Stimulated activated CD4-positive, alpha-beta T cell treated with anti-CD3 and anti-CD28 coated beads, TNF-alpha, amount 100 ng/mL, for 4 hours (primary cell): ENCODE measurements at places on chromosomes 4 and X.
A peak's percentile ranks its signal among the peaks of the same experiment; 100 is the strongest.

GRCh38 chrX:8288590-8288989 lies 117.5 kb upstream of the VCX2 start:
- no peak for DNase-seq

- DNase-seq, result no peak
Observed at GRCh38 chr4:111037591-111038360, 414.9 kb upstream of the PITX2 start.

DNA sequence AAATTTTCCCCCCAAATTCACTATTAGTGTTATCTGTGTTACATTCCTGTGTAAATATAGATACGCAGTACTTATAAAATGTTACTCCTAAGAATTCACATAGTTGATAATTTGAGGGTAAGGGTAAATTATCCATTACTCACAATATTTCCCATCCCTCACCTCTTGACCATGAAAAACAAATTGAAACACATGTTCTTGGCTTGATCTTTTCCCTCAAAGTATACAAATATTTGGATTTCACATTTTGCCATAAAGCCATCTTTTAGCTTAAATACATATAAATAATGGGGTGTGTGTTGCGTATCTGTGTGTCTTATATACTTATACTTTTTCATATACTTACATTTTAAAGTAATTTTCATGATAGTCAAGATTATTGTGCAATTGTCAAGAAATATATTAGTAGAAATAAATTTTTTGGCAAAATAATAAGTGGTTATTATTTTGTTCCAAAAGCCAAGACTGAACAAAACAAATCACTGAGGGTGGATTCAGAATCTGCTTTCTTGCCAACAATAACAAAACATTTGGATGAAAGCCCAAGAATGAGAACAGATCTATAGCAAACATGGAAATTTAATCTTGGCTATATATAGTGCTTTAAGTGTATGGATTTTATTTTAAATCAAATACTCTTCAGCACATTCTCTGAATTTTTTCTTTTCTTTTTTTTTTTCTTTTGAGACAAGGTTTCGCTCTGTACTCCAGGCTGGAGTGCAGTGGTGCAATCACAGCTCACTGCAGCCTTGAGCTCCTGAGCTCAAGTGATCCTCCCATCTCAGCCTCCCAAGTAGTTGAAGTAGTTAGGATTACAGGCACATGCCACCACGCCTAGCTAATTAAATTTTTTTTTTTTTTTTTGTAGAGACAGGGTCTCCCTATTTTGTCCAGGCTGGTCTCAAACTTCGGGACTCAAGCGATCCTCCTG lies 48.5 kb upstream of the PRSS48 start:
- DNase-seq, result no peak

DNA sequence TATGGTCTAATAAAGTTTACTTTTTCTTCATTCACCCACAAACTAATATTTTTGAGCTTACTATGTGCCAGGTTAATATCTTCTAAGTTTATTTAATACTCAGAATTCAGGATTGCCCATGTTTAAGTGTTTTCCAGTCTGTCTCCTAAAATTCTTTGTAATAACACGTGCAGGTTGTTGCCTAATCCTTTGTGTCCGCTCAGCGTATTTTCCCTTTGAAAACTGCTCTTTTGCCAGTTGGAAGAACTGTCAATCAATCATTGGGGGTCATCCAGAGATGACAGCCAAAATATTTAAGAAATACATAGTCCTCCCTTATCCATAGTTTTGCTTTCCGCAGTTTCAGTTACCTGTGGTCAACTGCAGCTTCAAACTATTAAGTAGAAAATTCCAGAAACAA lies 63.4 kb downstream of the LNX1 start:
- DNase-seq, result no peak

GRCh38 chr4:157185363-157185762 lies 35.2 kb upstream of the GRIA2 start:
- DNase-seq, result no peak

DNA sequence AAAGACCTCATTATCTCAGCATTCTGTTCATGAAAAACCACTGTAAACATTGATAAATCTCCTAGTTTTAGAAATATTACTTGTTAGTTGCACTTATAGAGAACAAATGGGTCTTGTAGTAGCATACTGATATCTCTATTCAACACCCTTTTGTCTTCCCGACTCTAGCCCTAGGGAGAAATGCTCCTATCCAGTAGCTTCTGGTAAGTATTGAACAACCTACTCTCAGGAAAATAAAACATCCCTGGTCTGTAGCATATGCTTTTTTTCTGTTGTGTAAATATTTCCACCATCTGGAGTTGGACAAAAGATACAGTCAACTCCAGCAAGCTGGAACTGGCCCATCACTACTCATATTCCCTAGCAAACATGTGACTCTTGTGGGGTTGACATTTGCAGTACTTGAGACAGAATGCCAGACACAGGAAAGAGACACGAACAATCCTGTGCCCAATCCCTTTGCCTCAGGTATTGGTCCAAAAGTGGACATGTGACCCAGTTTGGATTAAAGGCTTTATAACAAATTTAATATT lies 188.2 kb downstream of the GC start:
- no peak for DNase-seq

- DNase-seq, result no peak
Observed at GRCh38 chr4:30770049-30770549, 49.9 kb downstream of the PCDH7 start.

GRCh38 chrX:45011131-45011530 lies 138.1 kb downstream of the KDM6A start:
- DNase-seq, result no peak

DNA sequence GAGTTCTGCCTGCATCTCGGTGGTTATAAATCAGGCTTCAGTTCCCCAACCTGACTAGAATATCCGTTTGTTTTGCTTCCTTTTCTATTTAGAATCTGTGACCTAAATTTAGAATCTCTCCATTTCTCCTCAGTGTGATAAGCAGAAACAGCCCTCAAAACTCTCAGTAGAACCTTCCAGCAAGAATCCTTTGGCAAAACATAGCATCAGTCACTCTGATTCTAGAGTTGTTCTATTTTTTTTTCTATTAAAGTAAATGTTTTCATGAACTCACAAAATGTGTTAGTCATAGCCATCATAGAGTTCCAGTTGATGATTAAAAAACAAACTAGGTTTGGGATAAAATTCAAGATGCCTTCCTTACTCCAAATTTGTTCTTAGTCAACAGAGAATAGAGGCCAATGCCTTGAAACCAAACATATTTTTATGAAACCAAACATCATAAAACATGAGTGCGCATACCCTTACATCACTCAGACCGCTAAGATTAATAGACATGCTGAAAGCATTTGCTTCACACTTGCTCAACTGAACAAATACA lies 13.2 kb upstream of the C1QTNF7 start:
- DNase-seq, result no peak

DNA sequence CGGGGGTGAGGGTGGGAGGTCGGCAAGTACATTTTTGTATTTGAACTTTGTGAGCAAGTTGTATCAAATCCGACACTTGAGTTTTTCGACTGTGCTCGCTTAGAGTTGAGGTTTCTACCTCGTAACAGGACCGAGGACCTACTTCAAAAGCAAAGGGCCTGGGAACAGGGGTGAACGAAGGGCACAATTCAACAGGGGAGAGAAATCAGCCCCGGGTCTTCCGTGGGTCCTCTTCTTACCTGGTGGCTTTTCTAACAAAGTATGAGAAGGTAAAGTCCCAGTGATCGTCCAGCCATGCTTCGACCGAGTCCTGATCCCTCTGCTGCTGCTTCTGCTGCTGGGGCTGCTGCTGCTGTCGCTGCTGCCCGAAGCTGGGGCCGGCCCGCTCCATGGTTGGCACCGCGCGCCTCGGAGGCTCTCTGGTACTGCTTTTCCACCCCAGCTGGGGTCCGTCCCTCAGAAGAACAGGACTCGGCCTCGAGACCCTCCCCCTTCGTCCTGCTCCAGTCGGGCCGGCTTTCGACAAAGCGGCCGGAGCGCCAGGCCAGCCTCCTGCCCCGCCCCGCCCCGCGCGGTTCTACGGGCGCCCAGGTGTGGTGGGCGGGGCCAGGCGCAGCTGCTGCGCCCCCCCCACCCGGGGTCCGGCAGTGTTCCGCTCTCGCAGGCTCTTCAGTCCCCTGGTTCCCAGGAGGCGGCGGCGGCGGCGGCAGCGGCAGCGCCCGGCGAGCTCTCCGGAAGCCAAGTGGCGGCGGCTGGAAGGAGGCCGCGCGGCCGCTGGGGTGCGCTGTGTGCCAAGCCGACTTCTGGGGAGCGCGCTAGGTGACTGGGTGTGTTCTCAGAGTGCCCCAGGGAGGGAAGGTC lies at the start of gene PDE5A:
Gene PDE5A (minus strand): TSS at position 524 of the 861 bp plus-strand sequence. CDS start 133 bp downstream, at position 391.
- DNase-seq, result peak; percentile 65

- DNase-seq, result no peak
Observed at GRCh38 chr4:124753941-124754581, 41.5 kb upstream of the ANKRD50 start.

- DNase-seq, result no peak
Observed at GRCh38 chr4:26308568-26308967, 12.2 kb upstream of the RBPJ start.

DNA sequence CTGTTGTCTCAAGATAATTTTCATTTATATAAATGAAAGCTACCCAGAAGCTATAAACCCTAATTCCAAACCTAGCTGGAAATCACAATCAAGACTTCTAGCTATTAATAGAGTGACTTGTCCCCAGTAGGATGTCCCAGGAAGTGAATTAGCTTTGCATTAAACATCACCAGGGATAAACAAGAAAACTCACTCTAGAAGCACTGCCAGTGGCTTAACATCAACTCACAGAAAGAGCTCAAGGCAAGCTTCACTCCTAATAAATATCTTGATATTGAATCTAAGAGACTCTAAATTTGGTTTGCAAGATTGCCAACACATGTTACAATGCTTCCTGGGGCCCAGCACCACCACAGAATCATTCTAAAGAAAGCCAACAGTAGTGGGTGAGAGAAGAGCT lies 468.7 kb upstream of the FAM241A start:
- no peak for DNase-seq

DNA sequence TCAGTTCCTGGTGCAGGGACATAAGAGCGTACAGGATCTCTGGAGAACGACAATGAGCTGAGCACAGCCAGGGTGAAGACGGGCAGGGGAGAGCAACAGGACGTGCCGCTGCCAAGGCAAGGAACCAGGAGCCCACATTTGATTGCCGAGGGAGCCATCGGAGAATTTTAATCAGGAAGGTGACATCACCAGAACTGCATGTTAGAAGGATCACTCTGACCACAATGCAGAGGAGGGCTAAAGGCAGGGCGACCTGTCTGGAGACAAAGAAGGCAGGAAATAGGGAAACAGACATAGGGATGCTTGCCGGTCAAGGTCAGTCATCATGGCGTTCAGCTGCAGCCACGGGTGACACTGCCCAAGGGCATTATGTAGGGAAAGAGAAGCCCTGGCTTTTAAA lies 81.4 kb downstream of the RBM47 start:
- DNase-seq, result no peak

DNA sequence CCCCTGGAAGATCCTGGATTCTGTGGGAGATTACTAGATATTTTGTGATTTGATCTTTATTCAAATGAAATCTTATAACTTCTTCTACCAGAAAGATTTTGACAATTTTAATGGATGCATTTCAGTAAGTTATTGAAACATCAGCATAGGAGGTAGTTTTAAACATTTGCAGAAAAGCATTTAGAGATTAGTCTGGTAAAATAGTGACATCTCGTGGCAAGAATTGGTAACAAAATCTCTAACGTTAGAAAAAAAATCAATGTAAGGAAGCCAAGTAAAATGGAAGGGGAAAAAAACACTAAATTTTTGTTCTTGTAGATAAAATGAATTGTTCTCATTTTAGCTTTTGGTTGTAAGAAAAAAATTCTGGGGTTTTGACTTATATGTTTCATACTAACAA lies 73.3 kb downstream of the TASL start:
- DNase-seq, result no peak

- no peak for DNase-seq
Observed at GRCh38 chr4:20832826-20833225, 132.6 kb downstream of the PACRGL start.

DNA sequence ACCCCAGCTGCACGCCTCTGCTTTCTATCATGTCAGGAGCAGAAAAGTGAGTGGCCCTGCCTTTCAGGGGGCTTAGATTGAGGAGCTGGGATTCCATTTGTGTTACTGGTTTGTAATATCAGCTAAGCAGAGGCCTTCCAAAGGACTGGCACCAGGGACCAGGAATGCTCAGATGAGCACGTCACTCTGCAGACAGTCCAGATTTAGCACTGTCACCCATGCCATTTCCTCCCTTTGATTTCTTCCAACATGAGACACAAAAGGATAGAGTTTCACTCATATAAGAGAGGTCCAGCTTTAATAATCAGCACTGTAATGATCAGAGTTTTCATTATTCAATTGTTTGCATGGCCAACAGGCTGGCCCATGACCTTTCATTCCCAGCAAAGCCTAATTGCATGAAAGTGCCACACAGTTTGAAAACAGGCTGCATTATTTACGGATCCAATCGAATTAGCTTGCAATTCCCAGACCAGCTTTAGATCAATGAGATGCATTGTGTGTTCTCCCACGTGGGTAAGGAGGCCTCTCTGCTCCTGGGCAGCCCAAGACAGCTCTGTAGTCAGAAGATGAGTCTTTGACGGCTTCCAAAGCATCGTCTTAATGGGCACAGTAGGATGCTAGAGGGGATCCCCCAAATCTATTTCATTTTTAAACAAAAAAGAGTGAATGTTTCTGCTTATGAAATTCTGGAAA lies 9.8 kb upstream of the SLC2A9 start:
- no peak for DNase-seq

- peak; percentile 43 for DNase-seq
Observed at GRCh38 chrX:107205770-107206696, at the start of the genes DNAAF6 and NUP62CL. Gene DNAAF6, plus strand, starts transcription at chrX:107206611. Its CDS starts 6,265 bp downstream, at chrX:107212876. Gene NUP62CL, minus strand, starts transcription at chrX:107206433. Its CDS starts 31,287 bp downstream, at chrX:107175146.

DNA sequence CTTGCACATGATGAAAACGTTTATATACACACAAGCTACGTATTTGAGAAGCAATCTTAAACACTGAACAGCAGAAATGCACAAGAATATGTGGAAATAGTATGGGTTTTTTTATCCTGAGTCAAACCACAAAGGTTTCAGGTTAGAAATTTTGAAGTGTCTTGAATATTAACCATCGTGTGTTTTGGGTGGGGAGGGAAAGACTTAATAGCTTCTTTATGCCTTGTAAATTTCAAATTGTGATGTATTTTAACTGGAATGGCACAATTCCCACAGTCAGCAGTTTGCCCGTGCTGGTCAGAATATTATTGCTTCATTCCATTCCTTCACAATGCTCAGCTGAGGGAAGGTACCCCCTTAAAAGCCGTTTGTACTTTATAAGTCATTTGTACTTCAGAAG lies 67.4 kb upstream of the WDR1 start:
- no peak for DNase-seq
